ENCODE measurements at places on chromosomes 5 and 9. TPM values are rescaled to one million over a fixed set of nuclear protein-coding genes. Genes with fewer than 3 reads are reported as not detected.

DNA sequence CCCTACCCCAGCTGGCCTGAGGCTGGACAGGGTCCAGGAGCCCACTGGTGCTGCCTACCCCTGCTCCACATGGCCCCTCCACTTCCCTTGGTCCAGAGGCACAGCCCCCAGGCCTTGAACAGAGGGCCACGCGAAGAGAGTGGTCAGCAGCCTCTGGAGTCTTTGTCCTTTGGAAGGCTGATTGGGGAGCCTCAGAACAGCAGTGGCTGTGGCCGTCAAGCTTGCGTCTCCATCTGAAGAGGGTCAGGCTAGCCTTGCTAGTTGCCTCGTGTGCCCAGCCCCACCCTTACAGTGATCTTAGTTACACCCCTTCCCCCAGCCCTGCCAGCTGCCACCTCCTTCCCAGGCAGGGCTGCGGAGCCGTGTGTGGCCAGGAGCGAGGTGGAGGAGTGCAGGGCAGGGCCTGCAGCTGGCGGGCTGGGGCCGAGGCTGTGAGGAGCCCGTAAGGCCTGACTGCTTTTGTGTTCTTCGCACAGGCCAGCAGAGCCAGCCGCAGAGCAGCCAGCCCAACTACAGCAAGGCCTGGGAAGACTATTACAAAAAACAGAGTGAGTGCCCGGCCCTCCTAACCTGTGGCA is 30.1 kb upstream of the PRDM12 start:
- H3K36me3 ChIP-seq, result peaks cover 11% of the 10 kb centered on the region
- H3K27ac ChIP-seq, result no peak overlapping the region
- H3K4me3 ChIP-seq, result no peak overlapping the region
- no peaks in the 10 kb centered on the region for H3K4me1 ChIP-seq
- no peaks in the 10 kb centered on the region for H3K27me3 ChIP-seq
- no peak for DNase-seq

DNA sequence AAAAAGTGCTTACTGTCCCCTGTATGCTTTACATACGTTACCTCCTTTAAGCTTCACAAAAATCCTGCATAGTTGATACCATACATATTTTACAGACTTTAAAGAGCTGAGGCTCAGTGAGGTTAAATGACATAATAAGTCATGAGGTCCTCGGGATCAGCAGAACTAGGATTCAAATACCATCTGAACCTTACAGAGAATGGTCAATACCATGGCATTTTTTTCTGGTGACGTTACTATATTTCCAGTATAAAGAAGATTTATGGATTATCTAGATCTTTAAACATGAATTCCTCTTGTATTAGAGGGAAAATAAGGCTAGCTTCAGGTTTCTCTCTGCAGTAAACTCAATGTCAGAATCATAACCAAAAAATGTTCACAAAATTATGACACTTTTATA is 153.7 kb upstream of the GPR151 start:
- H3K4me1 ChIP-seq, result no peaks in the 10 kb centered on the region
- no peak overlapping the region for H3K4me3 ChIP-seq
- H3K27me3 ChIP-seq, result no peaks in the 10 kb centered on the region

GRCh38 chr9:37996819-37997217 is 72.2 kb downstream of the SHB start:
- H3K4me3 ChIP-seq, result no peak overlapping the region
- peaks cover 69% of the 10 kb centered on the region for H3K4me1 ChIP-seq
- no peak overlapping the region for H3K27ac ChIP-seq
- no peaks in the 10 kb centered on the region for H3K27me3 ChIP-seq

DNA sequence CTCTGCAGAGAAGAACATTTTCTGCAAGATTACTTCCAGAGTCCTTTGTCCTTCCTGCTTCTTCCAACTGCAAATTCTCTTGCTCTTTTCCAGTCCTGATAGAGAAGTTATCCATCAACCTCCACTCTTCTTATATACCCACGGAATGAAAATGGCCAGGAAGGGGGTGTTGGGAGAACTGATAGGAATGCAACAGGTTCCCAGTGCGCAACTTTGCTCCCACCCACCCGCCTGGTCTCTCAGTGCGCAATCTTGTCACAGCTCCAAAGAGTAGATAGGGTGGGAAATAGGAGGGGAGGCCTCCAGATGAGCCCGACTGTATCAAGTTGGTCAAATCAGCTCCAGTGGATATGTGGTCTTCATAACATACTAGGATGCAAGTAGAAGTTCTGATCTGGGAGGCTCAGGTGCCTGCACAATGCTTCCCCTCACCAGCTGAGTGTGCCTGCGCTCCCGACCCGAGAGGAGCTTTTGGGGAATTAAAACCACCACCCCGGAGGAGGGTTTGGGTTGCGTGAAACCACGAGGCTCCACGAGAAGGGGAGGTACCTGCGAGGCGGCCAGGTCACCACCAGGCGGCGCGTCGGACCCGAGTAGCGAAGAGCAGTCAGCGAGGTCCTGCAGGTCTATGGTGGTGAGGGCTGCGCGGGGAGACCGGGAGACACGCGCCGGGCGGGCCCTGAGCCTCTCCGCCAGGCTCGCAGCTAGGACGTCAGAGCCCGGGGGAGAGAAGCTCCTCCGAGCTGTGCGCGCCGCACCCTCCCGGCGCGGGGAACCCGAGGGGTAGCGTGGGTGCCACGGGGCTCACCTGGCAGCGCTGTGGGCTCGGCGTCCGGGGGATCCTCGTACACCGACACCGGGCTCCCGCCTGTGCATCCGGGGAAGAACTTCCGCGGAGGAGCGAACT is 835 bp downstream of the MCIDAS start:
- H3K4me1 ChIP-seq, result peaks cover 18% of the 10 kb centered on the region
- no peak overlapping the region for H3K4me3 ChIP-seq
- DNase-seq, result peak; percentile 62
- H3K36me3 ChIP-seq, result no peaks in the 10 kb centered on the region
- peaks cover 90% of the 10 kb centered on the region for H3K27me3 ChIP-seq

DNA sequence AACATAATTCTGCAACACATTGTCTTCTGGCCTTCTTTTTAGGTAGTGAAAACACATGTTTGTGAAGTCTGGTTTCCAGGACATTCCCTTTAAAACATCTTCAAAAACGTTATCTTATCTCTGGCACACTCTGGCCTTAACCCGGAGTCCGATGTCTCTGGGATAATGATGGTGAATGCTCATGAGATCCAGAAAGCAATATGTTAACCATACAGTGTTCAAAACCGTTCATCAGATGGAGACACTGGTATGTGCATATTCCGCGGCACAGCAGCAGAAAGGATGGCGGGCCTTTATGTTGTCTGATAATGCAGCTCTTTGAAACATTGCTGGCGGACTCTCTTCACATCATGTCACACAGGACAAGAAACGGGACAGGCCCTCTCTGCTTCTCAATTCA is 605.2 kb downstream of the CCDC171 start:
- H3K4me3 ChIP-seq, result no peak overlapping the region
- peaks cover 17% of the 10 kb centered on the region for H3K4me1 ChIP-seq
- no peak overlapping the region for H3K27ac ChIP-seq
- H3K36me3 ChIP-seq, result no peaks in the 10 kb centered on the region
- peak; percentile 28 for DNase-seq
- no peaks in the 10 kb centered on the region for H3K27me3 ChIP-seq

DNA sequence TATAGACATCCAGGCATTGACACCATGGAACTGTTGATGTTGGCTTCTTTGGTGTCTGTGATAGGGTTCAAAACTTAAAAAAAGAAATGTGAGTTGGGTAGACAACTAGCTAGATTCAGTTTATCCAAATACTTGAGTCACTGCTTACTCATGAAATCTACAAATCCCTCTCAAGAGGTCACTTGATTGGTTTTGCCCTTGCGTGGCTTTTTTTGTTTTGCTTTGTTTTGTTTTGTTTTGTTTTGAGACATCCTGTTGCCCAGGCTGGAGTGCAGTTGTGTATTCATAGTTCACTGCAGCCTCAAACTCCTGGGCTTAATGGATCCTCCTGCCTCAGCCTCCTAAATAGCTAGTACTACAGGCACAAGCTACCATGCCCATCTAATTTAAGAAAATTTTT is 10.5 kb upstream of the ENTREP1 start:
- H3K4me3 ChIP-seq, result no peak overlapping the region
- no peak for DNase-seq
- H3K27ac ChIP-seq, result no peak overlapping the region
- no peaks in the 10 kb centered on the region for H3K4me1 ChIP-seq

DNA sequence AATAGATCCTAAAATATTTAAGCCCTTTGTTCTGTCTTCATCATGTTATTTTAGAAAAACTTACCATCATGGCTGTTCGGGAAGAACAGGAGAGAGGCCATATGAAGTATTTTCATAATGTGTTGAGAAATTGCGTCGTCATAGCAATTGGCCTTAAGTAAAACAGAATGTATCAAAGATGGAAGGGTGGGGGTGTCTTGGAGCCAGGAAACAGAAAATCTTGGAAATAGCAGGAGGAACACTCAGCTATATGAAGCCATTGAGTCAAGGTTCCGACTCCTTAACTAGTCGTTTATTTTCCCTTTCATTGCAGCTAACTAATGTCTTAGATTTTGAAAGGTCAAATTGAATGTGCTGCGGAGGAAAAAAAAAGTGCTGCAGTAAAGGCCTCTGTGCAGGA is 1.3 kb downstream of the SPTAN1 start:
- peak; percentile 89 for DNase-seq
- no peaks in the 10 kb centered on the region for H3K36me3 ChIP-seq
- H3K27me3 ChIP-seq, result no peaks in the 10 kb centered on the region
- H3K4me1 ChIP-seq, result peaks cover 37% of the 10 kb centered on the region
- peak overlapping the region; percentile 53 for H3K27ac ChIP-seq

- H3K36me3 ChIP-seq, result no peaks in the 10 kb centered on the region
- H3K27me3 ChIP-seq, result no peaks in the 10 kb centered on the region
- H3K27ac ChIP-seq, result no peak overlapping the region
- H3K4me1 ChIP-seq, result peaks cover 4% of the 10 kb centered on the region
- no peak for DNase-seq
These were observed 74.5 kb downstream of the APTX start for GRCh38 chr9:32926911-32927310.

- H3K36me3 ChIP-seq, result no peaks in the 10 kb centered on the region
- no peak overlapping the region for H3K27ac ChIP-seq
- H3K4me1 ChIP-seq, result no peaks in the 10 kb centered on the region
These were observed 23.8 kb downstream of the SHC3 start for GRCh38 chr9:89154651-89155336.

- H3K27ac ChIP-seq, result no peak overlapping the region
- no peaks in the 10 kb centered on the region for H3K27me3 ChIP-seq
- no peak overlapping the region for H3K4me3 ChIP-seq
- H3K4me1 ChIP-seq, result no peaks in the 10 kb centered on the region
- peaks cover 14% of the 10 kb centered on the region for H3K36me3 ChIP-seq
- DNase-seq, result no peak
These were observed 41.2 kb upstream of the IPPK start for GRCh38 chr9:92711146-92711545.

CBY3 gene
- total RNA-seq, result not detected

FANCG gene
- 15.4 TPM for total RNA-seq

F12 gene
- not detected for total RNA-seq

SUSD3 gene
- total RNA-seq, result 3.8 TPM

KLHL9 gene
- total RNA-seq, result 39.0 TPM

SOX30 gene
- total RNA-seq, result 0.43 TPM

PTGDS gene
- total RNA-seq, result 29.5 TPM

ADGRV1 gene
- total RNA-seq, result 66.2 TPM

CTSL gene
- total RNA-seq, result 301 TPM

C5orf34 gene
- 1.7 TPM for total RNA-seq

LHX6 gene
- 11.3 TPM for total RNA-seq

SLC4A9 gene
- total RNA-seq, result 0.18 TPM

PCDHGC4 gene
- 8.7 TPM for total RNA-seq
